Esophagus muscularis mucosa (tissue), 4 donors: ENCODE measurements at places on chromosomes 6 and 20.

- H3K36me3 ChIP-seq = no peaks in the 10 kb centered on the region
- no peak overlapping the region for H3K4me3 ChIP-seq
- no peaks in the 10 kb centered on the region for H3K27me3 ChIP-seq
- DNase-seq = peak; percentile 72
- H3K4me1 ChIP-seq = no peaks in the 10 kb centered on the region
Measured at GRCh38 chr6:30508890-30509736, 19.8 kb downstream of the HLA-E start.

DNA sequence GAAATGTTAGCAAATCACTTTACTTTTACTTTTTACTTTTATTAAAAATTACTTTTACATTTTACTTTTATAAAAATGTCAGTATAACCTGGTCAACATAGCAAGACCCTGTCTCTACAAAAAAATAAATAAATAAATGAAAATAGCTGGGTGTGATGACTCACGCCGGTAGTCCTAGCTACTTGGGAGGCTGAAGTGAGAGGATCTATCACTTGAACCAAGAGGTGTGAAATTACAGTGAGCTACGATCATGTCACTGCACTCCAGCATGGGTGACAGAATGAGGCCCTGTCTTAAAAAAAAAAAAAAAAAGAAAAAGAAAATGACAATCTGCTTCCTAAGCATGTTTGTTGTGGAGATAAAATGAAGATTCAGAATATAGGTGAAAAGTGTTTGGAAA lies 31.0 kb upstream of the FBXO30 start:
- no peak for DNase-seq
- H3K27me3 ChIP-seq = no peaks in the 10 kb centered on the region
- peaks cover 73% of the 10 kb centered on the region for H3K4me1 ChIP-seq
- H3K36me3 ChIP-seq = no peaks in the 10 kb centered on the region
- peak overlapping the region; percentile 76 for H3K27ac ChIP-seq
- no peak overlapping the region for H3K4me3 ChIP-seq

- H3K36me3 ChIP-seq = no peaks in the 10 kb centered on the region
- no peak for DNase-seq
- H3K27me3 ChIP-seq = no peaks in the 10 kb centered on the region
Measured at GRCh38 chr6:57224769-57225515, 2.8 kb upstream of the RAB23 start.

GRCh38 chr6:10676403-10676802 lies 18.0 kb downstream of the C6orf52 start:
- no peaks in the 10 kb centered on the region for H3K4me1 ChIP-seq
- no peaks in the 10 kb centered on the region for H3K36me3 ChIP-seq
- no peaks in the 10 kb centered on the region for H3K27me3 ChIP-seq
- H3K27ac ChIP-seq = no peak overlapping the region

GRCh38 chr20:20334489-20334888 lies 33.4 kb upstream of the INSM1 start:
- no peak overlapping the region for H3K27ac ChIP-seq
- no peak for DNase-seq
- no peaks in the 10 kb centered on the region for H3K4me1 ChIP-seq
- peaks cover 9% of the 10 kb centered on the region for H3K27me3 ChIP-seq
- H3K4me3 ChIP-seq = no peak overlapping the region
- no peaks in the 10 kb centered on the region for H3K36me3 ChIP-seq
